ENCODE measurements at places on chromosomes 11 and 22.

GRCh38 chr22:30673136-30673535, 5.5 kb upstream of the DUSP18 start:
- DNase-seq = no peak

GRCh38 chr11:65433657-65434056, 11.1 kb downstream of the NEAT1 start:
- no peak for DNase-seq

GRCh38 chr22:37485395-37486223, 575 bp downstream of the MFNG start:
- DNase-seq = no peak

GRCh38 chr22:25363474-25363873, 144.0 kb downstream of the CRYBB2 start:
- no peak for DNase-seq

DNA sequence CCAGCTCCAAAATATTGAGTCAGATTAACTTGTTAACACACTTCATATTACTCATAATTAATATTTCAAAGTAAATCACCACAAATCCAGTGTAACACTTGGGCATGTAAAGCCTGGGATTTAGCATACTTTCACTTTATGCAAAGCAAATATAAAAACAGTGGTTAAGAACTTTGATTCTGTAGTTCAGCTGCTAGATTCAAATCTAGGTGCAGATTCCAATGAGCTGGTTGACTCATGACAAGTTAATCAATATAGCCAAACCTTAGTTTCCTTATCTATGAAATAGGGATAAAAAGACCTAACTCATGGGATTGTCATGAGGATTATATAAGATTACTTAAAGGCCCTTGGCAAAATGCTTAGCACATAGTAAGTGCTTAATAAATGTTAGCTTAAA, 45.9 kb downstream of the ARHGAP42 start:
- no peak for DNase-seq

GRCh38 chr22:19525116-19525660, 978 bp upstream of the CLDN5 start:
- no peak for DNase-seq

DNA sequence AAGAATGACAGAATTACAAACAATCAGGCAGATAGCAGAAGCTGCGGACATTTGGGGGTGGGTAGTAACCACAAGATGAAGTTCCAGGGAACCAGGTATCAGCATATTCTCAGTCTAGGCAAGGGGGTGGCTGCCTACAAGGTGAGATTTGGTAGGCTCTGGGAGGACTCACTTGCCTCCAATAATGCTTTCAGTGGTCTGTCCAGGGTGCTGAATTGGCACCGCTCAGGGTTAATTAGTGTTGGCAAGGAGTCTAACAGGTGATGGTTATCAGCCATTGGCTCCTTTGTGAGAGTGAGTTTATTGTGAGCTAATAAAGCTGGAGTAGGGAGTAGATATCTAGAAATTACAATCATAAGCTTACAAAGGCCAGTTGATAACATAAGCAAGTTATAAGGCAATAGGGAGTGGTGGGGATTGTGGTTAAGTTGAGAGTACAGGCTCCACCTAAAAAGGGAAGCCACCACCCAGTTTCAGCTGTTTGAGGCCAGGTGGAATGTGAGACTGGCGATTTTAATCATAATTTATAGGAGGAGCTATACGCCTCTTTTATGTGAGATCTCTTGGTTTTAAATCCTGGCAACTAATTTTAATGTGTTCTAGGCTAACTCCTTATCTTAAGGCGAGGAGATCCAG, 320.5 kb downstream of the MIAT start:
- DNase-seq = no peak

DNA sequence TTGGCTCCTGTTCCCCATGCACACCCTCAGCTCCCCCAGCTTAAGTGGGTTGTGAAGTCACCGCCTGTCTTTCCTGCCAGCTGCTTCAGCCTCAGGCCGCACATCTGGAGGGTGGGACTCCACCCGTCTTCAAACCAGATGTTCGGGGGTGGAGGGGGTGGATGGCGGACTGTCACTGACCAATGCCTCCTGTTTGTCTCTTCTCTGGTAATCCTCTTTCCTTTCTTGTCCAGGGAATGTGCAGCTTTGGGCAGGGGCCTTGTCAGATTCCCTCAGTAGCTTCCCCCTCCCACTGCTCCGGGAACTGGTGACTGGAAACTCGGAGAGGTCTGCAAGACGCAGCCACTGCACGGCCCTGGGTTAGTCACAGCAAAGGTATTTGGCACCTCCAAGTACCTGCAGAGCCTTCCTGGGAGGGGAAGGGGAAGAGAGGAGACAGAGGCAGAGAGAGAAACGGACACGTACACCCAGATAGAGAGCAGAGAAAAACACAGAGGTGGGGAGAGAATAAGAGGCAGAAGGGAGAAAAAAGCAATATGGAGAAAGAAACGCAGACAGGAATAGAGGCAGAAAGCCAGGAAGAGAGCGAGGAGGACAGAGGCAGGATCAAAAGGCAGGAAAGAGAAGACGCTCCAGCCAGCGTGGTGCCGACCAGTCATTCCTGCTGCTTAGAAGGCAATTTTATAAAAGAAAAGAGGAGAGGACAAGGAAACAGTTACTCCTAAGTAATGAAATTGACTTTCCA, 56.1 kb upstream of the TIMP3 start:
- DNase-seq = peak; percentile 78

DNA sequence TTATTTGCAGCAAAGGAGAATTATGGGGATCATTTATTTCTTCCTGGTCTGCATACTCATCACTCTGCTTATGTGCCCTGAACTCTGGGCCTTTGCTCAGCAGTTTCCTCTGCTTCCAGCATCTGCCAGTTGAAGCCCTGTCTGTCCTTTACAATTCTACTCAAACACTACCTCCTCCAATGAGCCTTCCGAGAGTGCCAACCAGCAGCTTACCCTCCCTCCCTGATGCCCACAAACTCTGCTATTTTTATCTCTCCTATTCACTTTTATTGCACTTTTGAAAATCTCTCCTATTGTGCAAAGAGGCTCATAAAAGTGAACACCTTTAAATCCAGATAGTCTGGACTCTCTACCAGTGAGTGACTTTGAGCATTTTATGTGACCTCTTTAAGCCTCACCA, 3.6 kb upstream of the ME3 start:
- no peak for DNase-seq

- DNase-seq = no peak
These were observed 2.1 kb downstream of the APOBEC3B start for GRCh38 chr22:38984224-38984623.

- no peak for DNase-seq
These were observed 144.9 kb downstream of the MAML2 start for GRCh38 chr11:96197801-96198701.

DNA sequence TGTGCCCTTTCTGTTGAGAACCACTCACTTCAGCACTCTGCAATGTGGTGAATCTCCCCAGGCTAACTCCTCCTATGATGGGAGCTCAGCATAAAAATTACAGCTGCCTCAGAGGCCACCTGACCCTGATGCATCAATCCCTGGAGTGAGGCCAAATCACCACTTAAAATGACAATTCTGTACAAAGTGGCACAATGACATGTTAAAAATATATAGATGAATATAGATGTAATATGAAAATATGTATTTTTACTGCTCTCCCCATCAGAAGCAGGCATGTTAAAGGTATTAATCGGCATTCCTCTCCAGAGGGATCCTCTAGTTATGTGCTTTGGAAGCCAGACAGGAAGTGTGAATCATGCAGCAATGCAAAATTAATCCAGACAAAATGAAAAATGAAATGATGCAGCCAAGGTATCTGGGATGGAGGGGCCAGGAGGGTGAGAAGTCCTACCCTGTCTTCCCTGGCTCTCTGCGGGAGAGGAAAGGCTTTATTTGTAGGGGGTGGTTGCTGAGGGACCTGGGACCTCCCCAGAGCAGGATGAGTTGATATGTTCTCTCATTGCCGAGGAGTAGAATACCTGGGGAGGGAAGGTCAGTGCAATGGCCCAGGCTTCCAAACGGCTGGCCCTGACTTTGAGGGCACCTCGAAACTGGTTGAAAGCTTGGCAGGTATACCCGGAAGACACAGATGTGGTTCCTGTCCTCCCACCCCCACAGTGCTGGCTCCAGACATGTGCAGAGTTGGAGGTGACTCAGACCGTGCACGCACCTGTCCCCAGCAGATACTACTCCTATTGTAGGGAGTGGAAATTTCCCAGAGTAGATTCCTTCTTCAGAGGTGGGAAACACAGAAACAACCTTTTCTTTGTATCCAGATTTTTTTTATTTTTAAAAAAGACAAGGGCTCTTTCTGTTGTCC, 347.9 kb upstream of the NCAM1 start:
- no peak for DNase-seq

GRCh38 chr11:125176866-125177265, 12.3 kb downstream of the PKNOX2 start:
- no peak for DNase-seq

- no peak for DNase-seq
These were observed 1345.3 kb downstream of the FAM181B start for GRCh38 chr11:81388326-81388725.

- DNase-seq = no peak
These were observed 10.1 kb upstream of the HTR3B start for GRCh38 chr11:113894421-113894996.

- no peak for DNase-seq
These were observed at the start of gene FOLR1 for GRCh38 chr11:72191961-72192381. TSS of gene FOLR1 (plus strand) at chr11:72192140. CDS start at chr11:72192174, 34 bp downstream.

- DNase-seq = peak; percentile 10
These were observed 464 bp upstream of the CECR2 start for GRCh38 chr22:17368554-17369438.

DNA sequence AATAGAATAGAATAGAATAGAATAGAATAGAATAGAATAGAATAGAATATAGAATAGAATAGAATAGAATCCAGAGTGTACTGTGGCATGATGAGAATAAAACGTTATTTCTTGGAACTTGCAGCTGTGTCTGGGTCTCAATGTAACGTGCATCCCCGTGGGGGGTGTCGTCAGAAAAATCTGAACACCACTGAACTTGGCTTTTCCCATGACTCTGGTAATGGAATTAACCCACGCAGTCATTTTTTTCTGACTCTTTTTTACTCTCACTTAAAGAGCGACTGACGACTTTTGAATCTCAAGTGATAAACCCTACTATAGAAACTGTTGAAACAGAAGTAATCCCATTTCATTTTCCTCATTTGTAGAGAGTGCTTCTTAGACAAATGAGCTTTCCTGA, 92.4 kb upstream of the BID start:
- no peak for DNase-seq

DNA sequence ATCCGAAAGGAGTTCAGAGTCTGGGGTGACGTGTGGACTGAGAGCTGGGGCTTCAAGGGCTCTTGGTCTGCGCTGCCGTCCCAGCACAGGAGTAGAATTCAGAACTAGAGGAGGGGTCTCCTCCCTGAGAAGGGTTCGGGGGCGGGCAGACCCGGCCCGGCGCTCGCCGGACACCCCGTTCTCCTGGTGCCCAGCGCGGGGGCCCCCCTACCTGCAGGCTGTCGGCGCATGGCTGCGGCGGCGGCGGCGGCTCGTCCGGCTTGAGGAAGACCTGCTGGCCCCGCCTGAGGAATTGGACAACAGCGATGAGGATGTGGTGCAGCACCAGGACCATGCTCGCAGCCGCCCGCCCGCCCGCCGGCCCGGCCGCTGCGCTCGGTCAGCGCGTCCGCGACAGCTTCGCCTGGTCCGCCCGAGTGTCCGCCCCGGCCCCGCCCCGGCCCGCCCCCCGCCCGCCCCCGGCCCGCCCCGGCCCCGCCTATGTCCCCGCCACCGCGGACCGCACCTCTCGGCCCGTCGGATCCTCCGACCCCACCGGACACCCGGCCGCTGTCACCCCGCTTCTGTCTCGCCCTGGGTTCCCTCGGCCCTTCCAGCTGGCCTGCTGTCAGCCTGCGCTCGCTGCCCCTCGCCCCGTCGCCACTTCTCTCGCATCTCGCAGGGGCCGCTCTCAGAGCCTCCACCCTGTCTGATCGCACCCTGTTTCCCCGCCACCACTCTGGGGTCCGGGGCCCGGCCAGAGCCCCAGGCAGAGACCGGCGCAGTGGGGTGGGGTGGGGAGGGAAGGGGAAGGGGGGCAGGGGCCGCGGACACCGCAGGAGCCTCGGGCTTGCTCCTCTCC, 32.0 kb downstream of the PDE2A start:
- DNase-seq = peak; percentile 3

DNA sequence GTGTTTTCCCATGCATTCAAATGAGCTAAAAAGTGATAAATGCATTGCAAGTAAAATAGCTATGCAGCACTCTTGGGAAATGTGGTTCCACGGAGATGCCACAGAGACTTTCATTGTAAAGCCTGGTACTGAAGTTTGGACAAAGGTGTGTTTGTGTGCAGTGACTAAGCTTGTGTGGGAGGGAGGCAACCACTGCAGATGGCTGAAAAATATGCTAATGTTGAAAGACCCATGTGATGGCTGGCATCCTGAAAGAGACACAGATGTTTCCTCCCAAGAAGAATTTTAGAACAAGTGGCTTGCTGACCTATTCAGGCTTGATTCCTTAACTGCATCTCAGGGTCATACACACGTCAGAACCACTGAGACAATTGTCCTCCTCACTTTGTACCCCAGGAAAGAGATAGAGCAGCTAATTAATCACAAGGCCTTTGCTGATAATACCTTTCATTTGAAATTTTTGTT, 73.8 kb downstream of the FAM76B start:
- peak; percentile 97 for DNase-seq

DNA sequence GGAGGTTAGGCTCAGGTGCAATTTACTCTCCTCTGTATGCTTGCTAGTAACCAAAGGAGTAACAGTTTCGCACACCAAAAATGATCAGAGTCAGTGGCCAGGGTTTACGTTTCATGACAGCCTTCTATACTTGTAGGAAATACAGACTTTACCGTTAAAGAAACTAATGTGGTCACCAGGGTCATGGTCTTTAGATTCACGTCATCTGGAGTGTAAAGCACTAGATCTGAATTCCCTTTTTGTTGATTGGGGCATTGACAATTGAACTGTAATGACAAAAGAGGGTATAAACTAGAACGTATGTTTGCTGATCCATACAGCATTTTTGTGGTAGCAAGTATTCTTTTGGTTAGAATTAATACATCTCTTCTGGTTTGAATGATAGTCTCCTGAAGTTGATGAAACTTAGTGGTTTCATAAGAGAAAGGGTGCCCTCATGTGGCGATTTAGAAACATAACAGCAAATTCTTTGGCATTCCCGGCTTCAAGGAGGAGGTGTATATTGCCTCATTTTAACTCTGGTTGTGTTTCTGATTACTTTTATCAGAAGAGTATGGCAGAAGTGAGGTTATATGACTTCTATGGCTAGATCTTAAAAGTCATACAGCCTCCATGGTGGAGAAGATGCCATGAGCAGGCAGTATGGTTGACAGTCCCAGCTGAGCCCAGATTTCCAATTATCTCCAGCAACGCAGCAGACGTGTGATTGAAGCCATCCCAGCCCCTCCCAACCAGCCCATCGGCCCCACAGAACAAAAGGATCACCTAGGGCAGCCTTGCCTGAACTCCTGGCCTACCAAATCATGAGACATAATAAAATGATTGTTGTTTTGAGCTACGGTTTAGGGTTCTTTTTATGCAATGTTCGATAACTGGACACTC, 35.1 kb downstream of the MMP7 start:
- peak; percentile 91 for DNase-seq

- no peak for DNase-seq
These were observed 561.8 kb upstream of the CADM1 start for GRCh38 chr11:116065986-116066385.
